LHCN-M2 (cell line): ENCODE measurements at places on chromosomes 3 and 15.

GRCh38 chr3:12175137-12175593 lies 16.5 kb upstream of the TIMP4 start:
- no peak for DNase-seq

GRCh38 chr3:27467545-27467944 lies 16.6 kb downstream of the SLC4A7 start:
- DNase-seq, result peak; percentile 65

DNA sequence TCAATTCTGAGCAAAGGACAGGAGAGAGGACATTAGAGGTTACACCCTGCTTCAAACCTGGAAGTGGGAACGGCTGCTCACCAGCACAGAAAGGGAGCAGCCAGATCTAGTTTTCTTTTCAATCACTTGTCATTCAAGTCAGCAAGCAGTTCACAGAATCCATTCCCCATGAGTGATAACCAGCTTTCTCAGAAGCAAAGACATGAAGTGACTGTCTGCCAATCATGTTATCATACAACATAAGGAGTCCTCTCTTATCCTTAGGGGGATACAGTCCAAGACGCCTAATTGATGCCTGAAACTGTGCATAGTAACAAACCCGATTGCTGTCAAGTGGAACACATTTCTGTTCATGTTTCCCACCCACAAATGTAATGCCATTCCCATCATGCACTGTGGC lies 54.7 kb downstream of the FAM98B start:
- no peak for DNase-seq

- DNase-seq, result peak; percentile 43
Observed at GRCh38 chr15:50315814-50316630, 39.0 kb downstream of the GABPB1 start.

DNA sequence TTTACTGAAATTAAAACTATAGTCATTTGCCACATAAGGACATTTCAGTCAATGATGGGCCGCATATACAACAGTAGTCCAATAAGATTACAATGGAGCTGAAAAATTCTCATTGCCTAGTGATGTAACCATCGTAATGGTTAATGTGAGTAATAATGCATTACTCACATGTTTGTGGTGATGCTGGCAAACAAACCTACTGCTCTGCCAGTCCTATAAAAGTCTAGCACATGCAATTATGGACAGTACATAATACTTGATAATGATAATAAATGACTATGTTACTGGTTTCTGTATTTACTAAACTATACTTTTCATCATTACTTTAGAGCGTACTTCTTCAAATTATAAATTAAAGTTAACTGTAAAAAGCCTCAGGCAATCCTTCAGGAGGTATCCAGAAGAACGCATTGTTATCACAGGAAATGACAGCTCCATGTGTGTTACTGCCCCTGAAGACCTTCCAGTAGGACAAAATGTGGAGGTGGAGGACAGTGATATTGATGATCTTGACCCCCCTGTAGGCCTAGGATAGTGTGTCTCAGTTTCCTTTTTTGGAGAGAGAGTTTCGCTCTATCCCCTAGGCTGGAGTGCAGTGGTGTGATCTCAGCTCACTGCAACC lies 102.7 kb downstream of the ATP1B3 start:
- peak; percentile 81 for DNase-seq

GRCh38 chr3:73028803-73029202 lies 32.2 kb downstream of the PPP4R2 start:
- no peak for DNase-seq

DNA sequence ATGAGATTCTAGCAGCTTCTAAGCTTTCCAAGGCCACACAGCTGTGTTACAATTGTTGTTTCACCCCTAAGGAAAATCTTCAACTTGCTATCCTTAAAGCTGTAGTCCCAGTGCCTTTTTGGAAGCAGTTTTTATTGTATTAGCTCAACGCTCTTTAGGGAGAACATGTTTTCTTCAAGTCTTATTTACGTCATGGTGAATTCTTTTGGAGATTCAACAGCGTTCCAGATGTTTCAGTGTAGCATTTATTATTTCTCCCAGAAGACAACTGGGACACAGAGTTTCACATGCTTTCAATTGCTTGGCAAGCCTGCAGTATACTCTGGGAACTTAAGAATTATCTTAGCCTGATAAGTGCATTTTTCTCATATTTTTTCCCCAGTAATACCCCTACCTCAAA lies 888.3 kb downstream of the PLOD2 start:
- no peak for DNase-seq

GRCh38 chr15:23912191-23912590 lies 225.1 kb upstream of the NDN start:
- no peak for DNase-seq

DNA sequence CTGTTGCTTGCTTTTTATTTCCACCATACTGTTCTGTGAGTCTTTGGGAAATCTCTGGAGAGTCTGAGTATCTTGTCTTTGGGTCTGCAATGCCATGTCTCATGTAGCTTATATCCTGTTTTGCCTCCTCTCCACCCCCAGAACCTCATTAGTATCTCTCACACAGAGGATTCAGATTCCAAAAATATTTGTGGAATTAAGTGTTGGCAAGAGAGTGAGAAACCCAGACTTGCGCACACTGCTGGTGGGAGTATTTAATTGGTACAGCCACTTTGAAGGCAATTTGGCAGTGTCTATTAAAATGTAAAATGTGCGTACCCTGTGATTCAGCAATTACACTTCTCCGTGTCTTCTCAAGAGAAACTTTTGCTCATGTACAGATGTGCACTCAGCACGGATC lies 68.6 kb downstream of the ZNF621 start:
- DNase-seq, result peak; percentile 31

- DNase-seq, result no peak
Observed at GRCh38 chr3:137765310-137766033, 1.4 kb downstream of the SOX14 start.

DNA sequence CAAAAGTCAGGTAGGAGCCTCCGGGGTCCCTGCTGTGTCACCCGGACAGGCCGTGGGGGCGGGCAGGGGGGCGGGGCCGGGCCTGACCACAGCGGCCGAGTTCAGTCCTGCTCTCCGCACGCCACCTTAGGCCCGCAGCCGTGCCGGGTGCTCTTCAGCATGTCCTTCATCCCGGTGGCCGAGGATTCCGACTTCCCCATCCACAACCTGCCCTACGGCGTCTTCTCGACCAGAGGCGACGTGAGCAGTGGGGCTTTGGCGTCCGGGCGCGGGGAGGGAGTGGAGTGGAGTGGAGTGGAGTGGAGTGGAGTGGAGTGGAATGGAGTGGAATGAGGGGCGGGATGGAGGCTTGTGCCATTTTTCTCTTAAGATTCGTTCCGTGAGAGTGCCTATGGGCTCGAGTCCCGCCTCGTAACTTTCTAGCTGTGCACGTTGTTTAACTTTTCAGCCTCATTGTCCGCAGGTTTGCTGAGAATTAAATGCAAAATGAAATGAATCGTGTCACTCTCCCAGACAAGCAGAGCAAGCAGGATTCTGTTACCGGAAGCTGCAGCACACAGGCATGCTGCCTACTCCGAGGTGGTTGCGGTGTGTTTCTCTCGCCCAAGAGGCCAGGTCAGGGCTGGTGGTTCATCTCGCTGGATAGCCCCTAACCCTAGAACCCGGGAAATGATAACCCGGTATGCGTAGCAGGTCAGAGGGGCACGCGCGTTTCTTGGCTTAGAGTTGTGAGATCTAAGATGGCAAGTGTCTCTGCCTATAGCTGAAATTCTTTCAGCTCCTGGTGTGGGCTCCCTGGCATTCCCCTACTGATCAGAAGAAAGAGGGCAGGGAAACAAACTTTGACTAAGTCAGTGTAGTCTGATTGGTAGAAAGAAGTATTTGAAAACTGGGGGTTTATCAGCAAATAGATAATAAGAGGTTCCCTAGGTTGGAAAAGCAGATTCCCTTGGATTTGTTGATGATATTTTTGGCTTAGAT lies at the start of gene FAH:
Gene FAH (plus strand): TSS at position 104 of the 981 bp plus-strand sequence. CDS start 56 bp downstream, at position 160.
- DNase-seq, result peak; percentile 48

DNA sequence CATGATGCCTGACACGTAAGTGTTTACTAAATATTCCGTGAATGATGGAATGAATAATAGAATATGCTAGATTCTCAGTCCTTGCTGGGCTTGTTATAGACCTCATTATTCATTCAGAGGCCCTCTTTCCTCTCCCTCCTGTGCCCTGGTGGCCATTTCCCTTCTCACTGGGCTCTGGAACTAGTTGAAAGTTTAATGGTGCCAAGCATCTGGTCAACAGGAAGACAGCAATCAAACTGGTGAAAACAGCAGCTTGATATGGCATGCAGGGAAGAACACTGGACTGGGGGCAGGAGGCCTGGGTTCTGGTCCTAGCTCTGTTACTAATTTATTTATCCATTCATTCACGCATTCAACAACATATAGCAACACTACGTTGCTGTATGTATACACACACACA lies 3.7 kb upstream of the APOD start:
- DNase-seq, result no peak

GRCh38 chr3:56904552-56905215 lies 102.9 kb upstream of the ARHGEF3 start:
- DNase-seq, result no peak

DNA sequence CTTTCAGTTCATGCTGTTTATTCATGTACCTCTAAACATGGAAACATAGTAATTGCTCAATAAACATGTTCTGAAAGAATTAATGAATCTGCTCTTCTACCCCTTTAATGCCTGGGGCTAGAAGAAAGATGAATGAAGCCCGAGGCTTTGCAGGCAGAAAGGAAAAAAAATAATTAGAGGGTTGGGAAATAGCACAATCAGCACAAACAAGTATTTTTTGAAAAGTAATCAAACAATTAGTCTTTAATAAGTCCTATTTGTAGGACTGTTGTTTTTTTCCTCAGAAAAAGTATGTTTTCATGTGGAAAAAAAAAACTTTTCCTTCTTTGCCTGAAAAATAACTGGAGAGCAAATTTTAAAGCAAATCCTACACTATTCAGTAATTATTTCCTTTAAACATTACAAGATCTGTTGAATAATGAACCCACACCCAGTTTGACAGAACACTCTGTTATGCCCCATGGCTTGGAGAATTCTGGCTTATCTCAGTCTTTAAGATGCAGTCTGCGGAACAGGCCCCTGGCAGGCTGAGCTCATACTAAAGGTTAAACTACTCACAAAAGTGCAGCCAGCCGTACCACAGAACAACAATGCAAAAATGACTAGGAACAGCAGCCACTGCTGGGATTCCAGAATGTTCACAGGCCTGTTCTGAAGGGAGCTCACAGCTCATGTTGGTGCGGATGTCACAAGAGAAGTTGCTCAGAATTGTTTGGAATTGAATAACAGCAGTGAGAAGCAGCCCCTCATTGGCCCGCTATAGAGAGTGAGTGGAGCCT lies 79.2 kb downstream of the ABI3BP start:
- DNase-seq, result no peak

DNA sequence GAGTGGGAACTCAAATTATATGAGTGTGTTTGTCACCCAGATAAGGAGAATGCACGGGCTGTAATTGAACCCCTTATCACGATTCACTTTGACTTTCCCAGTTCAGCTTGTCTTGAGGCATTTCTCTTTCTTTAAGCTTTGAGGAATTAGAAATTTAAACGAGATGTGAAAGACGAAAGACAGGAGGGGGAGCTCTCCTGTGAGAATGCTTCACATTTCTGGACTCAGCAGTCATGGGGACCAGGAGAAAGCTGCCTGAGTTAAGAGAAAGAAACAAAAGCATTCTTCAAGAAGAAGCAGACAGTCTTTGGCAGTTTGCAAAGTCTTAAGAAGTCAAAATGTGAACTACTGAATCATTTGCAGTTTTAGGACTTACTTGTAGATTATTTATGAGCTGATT lies 205.6 kb downstream of the NECTIN3 start:
- DNase-seq, result peak; percentile 51

- DNase-seq, result no peak
Observed at GRCh38 chr15:56241374-56242105, 2.1 kb downstream of the RFX7 start.
